ENCODE measurements at places on chromosomes 6 and 20.

GRCh38 chr20:64047968-64048401, 1.5 kb downstream of the SOX18 start:
- DNase-seq: no peak

DNA sequence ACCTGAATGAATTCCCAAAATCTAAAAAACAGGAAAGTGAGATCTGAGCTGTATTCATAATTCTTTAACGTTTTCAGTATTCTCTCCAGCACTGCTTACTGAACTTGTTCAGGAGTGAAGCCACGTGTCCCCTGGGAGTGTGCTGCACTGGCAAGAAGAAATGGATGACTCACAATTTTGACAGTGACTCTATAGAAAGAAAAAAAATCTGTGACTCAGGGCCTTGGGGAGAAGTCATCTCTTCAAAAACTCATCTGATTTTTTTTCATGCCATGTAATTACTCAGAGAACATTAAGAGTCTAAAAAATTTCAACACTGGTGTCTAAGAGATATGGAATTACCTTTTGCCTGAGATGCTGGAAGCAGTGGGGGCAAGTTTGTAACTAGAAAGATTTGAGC, 39.7 kb downstream of the ANKEF1 start:
- DNase-seq: no peak

GRCh38 chr20:15036948-15037347, 699.5 kb upstream of the FLRT3 start:
- DNase-seq: no peak

DNA sequence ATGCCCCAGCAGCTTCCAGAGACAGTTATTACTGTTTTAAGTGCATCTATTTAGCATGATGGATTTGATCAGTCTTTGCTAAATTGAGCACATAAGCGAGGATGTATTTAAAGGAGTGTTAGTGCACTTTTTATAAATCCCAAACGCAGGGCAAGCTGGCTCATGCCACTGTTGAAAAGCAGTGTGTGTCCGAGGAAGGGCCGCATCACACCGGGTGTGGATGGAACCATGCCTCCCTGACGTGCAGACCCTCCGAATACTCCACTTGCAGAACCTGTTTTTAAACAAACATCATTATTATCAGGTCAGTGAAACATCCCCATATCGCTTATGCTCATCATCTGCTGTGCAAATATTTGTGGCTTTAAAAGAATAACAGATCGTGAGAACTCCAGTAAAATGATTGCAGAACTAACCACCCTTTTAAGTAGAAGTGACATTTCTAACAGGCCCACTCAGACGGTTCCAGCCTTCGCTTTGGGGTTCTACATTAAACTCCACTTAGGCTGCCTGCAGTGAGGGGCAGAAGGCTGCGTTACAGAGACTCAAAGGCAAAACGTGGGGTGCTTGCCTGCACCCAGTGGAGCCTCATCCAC, 190.1 kb downstream of the CDH4 start:
- no peak for DNase-seq

DNA sequence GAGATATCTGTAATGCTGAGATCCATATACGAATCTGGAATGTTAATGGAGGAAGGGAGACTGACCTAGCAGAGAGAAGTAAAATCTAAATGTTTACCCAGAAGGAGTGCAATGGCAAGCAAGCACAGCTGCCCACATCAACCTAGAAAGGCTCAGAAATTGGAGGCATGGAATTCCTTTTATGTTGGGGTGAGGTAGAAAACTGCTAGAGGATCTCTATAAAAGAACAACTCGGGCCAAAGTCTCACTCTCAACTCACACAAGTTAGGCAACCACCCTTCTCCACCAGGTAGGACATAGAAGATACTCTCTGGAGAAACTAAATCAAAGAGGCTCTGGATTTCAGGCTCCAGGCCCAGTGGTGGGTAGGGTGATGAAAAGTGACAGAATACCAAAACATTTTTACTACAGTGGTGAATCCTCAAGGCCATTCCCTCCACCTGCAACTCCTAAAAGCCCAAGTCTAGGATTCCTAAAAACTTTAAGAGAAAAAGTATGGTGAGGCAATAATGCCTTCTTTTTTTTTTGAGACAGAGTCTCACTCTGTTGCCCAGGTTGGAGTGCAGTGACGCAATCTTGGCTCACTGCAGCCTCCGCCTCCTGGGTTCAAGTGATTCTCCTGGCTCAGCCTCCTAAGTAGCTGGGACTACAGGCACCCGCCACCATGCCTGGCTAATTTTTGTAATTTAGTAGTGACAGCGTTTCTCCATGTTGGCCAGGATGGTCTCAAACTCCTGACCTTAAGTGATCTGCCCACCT, 9.5 kb upstream of the ADGRG6 start:
- no peak for DNase-seq

GRCh38 chr20:17825960-17826843, 126.4 kb downstream of the BANF2 start:
- DNase-seq: no peak

GRCh38 chr6:4693173-4693970, 82.8 kb upstream of the CDYL start:
- DNase-seq: no peak

GRCh38 chr6:31676904-31677303, 4.0 kb downstream of the LY6G5C start:
- DNase-seq: no peak

GRCh38 chr6:165223101-165223500, 86.3 kb downstream of the C6orf118 start:
- DNase-seq: no peak

Measured in CD4-positive, alpha-beta memory T cell (primary cell).